ENCODE measurements at places on chromosomes 12 and 14. TPM values are rescaled to one million over a fixed set of nuclear protein-coding genes. Genes with fewer than 3 reads are reported as not detected.

CLEC14A gene
- total RNA-seq = 318 TPM

PMCH gene
- not detected for total RNA-seq

CCDC196 gene
- total RNA-seq = not detected

ACSM4 gene
- total RNA-seq = not detected

DNA sequence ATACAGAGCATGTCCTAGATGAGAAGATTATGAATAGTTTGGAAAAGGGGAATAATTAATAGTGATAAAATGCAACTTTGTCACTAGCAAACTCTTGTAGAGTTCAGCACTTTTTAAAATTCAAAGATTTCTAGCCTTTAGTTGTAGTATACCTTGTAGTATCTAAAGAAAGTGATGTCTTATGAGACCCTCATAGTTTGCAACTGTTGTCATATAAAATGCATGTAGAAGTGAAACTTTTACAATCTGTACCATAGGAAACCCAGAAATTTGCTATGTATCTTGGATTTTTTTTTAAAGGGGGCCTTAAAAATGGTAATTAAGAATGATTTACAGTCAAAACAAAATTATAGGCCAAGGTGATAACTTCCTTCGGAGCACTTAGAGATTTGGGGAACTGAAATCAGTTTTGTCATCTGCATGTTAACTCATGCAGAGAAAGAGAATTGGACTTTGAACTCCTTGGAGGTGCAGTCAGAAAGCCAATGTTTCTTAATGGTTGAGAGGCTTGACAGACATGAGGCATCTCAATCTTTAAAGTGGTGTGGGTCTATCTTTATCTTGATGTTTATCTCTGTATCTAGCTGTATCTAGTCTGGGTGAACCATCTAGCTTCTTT lies 1.3 kb downstream of the LRRK2 start:
- no peak for DNase-seq

DNA sequence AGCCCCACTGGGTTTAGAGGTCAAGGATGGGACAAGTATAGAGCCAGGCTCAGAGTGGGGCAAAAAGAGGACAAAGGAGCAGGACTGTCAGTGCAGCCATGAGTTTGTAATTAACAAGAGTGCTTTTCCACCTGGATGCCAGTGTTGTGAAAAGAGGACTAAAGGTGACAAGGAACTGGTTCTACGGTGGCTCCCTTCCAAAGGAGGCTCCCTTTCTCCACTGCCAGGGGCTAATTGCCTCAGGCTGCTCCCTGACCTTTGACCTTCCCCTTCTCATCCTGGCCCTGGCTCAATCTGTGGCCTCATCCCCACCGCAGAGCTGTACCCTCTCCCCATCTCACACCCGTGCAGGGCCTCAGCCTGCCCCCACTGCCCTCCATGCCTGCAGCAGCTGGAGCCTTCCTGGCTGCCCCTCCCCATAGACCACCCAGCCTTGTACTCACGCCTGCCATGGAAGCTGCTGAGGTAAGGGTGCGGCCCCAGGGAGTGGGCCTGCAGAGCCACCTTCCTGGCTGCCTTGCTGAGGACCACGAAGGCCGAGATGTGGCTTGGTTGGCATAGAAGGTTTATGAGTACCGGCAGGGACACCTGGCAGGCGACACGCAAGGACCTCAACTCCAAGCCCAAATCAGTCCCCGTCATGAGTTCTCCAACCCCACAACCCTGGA lies 24.8 kb upstream of the FKBP4 start:
- no peak for DNase-seq

DNA sequence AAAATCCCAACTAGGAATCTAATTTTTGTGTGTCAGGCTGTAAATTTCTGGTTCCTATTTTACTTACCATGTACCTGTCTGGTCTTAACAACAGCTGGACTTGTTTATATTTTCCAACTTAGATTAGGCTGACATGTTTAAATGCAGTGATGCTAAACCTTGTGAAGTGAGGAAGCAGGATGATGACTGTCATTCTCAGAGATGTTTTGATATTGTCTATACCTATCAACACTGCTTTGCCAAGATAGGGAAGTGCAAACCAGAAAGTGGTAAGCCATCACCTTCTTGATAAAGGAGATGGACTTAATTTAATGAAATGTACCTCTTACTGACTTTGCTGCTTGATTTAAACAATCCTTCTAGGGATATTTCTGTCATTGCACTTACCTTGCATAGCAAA lies 2.1 kb downstream of the BICD1 start:
- no peak for DNase-seq

- no peak for DNase-seq
Measured at GRCh38 chr12:18261273-18261672, at the start of gene PIK3C2G. PIK3C2G (plus strand) TSS chr12:18261518; CDS start chr12:18282082, 20,564 bp downstream.

GRCh38 chr14:43793579-43793978 lies 713.5 kb downstream of the FSCB start:
- DNase-seq = no peak

GRCh38 chr12:10716704-10717315 lies 6.3 kb downstream of the YBX3 start:
- no peak for DNase-seq

Measured in glomerular endothelial cell (primary cell).